ENCODE measurements at places on chromosomes 6 and 20. TPM values are rescaled to one million over a fixed set of nuclear protein-coding genes. Genes with fewer than 3 reads are reported as not detected.

The C20orf141 gene
- not detected for total RNA-seq

The COQ3 gene
- total RNA-seq: 21.4 TPM

The SPDEF gene
- not detected for total RNA-seq

The RWDD2A gene
- total RNA-seq: 3.7 TPM

The CLIC1 gene
- total RNA-seq: 1,153 TPM

- DNase-seq: no peak
Observed at GRCh38 chr6:4187480-4187879, 52.1 kb upstream of the ECI2 start.

GRCh38 chr6:113461153-113461932 is 395.8 kb upstream of the MARCKS start:
- DNase-seq: no peak

- DNase-seq: peak; percentile 87
Observed at GRCh38 chr6:14876778-14877613, 368.9 kb upstream of the JARID2 start.

- peak; percentile 94 for DNase-seq
Observed at GRCh38 chr20:23629017-23629541, 8.7 kb downstream of the CST3 start.

The PTPRT gene
- not detected for total RNA-seq

The AIF1 gene
- total RNA-seq: not detected

The XKR7 gene
- total RNA-seq: not detected

All from A172 (cell line).